ENCODE measurements at places on chromosomes 3 and 15. TPM values are rescaled to one million over a fixed set of nuclear protein-coding genes. Genes with fewer than 3 reads are reported as not detected.
A peak's percentile ranks its signal among the peaks of the same experiment; 100 is the strongest.

The ERICH6 gene
- 0.81 TPM for total RNA-seq

The CCDC54 gene
- not detected for total RNA-seq

The KLHL18 gene
- 19.4 TPM for total RNA-seq

The SV2B gene
- not detected for total RNA-seq

The AADAC gene
- total RNA-seq, result not detected

The POLQ gene
- 27.9 TPM for total RNA-seq

The SAMD7 gene
- total RNA-seq, result not detected

The TRH gene
- not detected for total RNA-seq

DNA sequence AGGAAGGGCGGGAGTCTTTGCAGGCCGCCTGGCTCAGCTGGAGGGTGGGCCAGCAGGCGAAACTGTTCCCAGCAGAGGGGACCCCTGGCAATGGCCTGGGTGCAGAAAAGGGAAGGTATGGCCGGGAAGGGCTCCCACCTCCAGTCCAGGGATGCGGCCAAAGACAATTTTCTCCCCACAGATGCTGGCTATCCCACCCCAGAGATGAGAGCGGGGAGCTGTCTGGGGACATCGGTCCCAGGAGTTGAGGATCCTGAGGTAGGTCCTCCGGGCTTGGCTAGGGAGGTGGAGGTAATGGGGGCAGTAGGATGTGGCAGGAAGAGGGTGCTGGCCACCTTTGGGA is 1.7 kb downstream of the SEMA3G start:
- DNase-seq, result no peak

- no peak for DNase-seq
Observed at GRCh38 chr3:78834910-78835309, 932.9 kb downstream of the ROBO1 start.

- DNase-seq, result no peak
Observed at GRCh38 chr3:101939361-101940049, 90.2 kb downstream of the NFKBIZ start.

- no peak for DNase-seq
Observed at GRCh38 chr3:185728630-185729336, 96.1 kb downstream of the IGF2BP2 start.

GRCh38 chr3:138400651-138401070 is 33.8 kb upstream of the ESYT3 start:
- no peak for DNase-seq

- no peak for DNase-seq
Observed at GRCh38 chr15:101376615-101377395, 81.8 kb upstream of the SNRPA1 start.

- no peak for DNase-seq
Observed at GRCh38 chr3:170656284-170656683, 70.4 kb upstream of the SLC7A14 start.

DNA sequence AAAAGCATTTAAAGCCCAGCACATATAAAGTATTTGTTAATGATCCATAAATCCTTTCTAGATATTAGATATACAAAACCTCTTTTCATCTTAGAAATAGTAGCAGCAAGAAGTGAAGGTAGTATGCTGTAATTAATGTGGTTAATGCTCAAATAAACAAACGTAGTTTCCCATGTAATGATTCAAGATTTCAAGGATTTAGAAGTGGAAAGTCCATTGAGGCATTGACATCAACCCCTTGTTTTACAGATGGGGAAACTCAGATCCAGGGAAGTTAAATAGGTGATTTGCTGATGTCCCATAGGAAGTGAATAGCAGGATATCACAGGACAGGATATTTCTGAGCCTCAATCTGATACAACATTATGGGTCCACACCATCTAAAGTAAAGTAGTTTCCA is 47.2 kb downstream of the TSC22D2 start:
- no peak for DNase-seq

GRCh38 chr3:9583792-9584191 is 30.2 kb upstream of the LHFPL4 start:
- no peak for DNase-seq

DNA sequence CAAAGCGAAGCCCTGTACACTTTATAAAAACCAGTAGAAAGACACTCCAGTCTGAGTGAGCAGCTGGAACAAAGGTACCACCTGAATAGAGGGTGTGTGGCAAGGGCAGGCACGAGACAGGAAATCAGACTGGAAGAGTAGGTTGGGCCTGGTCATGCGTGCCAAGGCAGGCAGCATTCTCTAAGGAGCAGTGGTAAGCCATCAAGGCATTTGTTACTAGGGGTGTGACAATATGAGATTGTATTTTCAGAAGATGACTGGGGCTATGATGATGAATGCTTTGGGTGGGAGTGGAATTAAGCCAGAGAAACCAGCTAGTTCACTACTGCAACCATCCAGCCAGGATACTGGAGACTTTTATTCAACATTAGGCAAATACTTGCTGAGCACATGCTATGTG is 5.0 kb downstream of the JMJD7 start:
- no peak for DNase-seq

GRCh38 chr15:81785181-81785580 is 260.6 kb downstream of the MEX3B start:
- no peak for DNase-seq

DNA sequence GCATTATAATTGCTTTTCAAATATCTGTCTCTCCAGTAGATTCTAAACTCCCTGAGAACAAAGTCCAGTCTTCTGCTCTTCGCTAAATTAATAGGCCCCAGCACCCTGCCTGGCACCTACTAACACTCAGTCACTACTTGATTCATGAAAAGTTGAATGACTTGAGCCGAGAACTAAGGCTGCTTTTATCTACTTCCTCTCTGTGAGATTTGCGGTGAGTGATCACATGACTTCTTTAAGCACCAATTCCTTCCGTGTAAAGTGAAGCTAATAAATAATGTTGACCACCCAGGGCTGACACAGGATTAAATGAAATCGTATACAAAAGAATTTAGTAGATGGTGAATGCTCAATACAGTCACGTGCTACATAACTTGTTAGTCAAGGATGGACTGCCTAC is 44.6 kb upstream of the PGPEP1L start:
- no peak for DNase-seq

DNA sequence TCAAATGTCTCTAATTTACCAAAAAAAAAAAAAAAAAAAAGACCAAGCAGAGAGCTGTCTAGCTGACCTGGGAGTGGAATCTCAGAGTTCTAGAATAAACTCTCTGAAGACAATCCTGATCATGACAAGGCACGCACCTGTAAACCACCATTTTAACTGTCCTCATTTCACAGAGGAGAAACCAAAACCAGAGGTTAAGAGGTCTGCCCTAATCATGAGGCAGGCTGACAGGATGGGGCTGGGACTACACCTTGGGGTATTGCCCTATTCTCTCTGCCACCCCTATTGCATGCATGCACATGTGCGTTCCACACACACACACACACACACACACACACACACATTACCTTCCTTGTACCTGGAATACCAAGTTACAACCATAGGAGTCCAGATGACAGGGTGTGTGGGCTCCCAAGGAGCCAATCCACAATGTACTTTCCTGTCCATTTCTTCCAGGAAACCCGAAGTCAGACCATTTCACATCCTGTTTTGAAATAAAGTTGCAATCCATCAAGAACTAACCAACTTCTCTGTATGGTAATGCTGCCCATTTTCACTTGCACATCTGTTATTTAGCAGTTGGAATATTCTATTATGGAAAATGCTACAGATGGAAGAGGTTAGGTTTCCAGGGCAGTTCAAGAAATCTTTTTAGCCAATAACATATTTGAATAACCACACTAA is 34.6 kb downstream of the HSPBAP1 start:
- DNase-seq, result no peak

DNA sequence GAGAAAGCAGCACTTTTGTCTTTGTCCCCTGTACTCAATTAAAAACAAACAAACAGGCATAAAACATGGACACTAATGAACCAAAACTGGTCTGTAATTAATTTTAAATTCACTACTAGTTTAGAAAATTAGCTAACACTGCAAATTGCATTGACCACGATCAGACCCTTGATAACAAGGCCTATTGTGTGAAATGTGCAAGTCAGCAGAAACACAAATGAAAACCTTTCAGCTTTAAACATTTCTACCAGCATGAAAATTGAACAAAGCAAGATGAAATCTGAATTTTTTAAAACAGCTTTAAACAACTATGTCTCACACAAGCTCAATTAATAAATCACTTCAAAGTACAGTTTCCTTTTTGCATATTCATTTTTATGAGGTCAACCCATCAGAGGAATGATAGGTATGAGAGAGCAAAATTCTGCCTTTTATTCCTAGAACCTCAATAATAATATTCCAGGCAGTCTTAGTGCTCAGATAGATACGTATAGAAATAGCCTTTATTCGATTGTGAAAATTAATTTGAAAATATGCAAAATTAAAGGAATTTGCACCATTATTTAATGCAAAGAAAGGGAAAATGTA is 27.0 kb upstream of the CHMP2B start:
- no peak for DNase-seq

GRCh38 chr15:48415036-48415886 is 84.0 kb downstream of the DUT start:
- no peak for DNase-seq

GRCh38 chr3:13174803-13175135 is 101.5 kb upstream of the IQSEC1 start:
- DNase-seq, result no peak

DNA sequence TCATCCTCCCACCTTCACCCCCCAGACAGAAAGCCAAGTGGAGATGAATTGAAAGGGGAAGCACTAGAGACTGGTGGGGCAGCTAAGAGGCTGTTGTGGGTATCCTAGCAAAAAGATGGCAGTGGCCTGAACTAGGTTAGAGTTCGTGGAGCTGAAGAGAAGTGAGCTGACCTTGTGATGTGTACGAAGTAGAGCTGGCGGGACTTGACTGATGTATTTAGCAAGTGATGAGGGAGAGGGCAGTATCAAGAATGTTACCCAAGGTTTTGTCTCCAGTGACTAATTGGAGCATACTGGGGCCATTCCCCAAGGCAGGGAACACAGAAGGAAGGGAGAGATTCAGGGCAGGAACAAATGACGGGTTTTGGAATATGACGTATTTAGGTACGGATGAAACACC is 50.0 kb upstream of the CP start:
- no peak for DNase-seq

DNA sequence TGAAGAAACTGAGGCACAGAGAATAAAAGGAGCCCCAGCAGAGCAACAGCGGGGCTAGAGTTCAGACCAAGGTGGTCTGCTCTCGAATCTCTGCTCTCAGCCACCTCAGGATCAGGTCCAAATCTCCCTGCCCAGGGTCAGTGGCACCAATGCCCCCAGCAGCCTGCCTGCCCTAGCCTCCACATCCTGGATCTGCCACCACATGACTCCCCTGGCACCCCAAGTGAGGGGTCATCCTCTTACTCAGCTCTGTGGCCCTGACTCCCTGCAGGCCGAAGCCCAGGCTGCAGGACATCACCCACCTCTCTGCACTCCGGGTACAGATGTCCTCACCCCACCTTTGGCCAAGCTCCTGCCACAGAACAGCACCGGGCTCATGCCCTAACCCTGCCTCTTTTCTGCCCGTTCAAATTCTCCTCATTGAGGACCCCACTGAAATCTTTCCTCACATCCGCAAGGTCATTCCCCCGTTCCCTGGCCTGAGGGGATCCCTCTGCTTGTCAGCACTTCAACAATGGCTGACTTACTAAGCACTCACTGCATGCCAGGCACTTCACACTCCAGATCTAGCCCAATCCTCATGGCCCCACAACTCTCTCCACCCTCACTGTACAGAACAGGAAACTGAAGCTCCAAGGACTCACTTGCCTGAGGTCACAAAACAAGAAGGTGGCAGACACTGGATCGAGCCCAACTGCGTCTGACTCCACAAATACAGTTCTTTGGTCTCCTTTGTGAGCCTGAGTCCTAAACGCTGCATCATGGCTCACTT is 4.3 kb downstream of the PPIB start:
- DNase-seq, result no peak

GRCh38 chr15:39434751-39435238 is 146.1 kb upstream of the THBS1 start:
- no peak for DNase-seq

DNA sequence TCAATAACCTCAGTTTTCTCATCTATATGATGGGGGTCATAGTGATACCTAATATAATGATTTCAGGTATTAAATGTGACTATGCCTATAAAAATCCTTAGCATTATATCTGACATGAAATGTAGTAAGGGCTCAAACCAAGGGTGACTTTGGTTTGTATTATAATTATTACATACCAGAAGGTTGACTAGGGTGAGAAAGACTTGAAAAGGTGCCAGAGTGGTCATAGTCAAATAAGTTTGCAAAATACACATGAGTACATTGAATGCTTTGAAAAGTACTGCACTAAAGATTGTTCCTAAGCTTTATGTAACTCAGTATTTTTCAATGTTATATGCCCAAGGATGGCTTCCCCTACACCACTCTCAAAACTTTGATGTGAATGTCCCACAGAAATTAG is 297.2 kb downstream of the ARPP21 start:
- no peak for DNase-seq

GRCh38 chr15:39094116-39094515 is 486.8 kb upstream of the THBS1 start:
- no peak for DNase-seq

- DNase-seq, result peak; percentile 46
Observed at GRCh38 chr3:14780927-14781507, 37.7 kb upstream of the FGD5 start.

- peak; percentile 32 for DNase-seq
Observed at GRCh38 chr3:114155370-114155821, 23.5 kb downstream of the DRD3 start.

DNA sequence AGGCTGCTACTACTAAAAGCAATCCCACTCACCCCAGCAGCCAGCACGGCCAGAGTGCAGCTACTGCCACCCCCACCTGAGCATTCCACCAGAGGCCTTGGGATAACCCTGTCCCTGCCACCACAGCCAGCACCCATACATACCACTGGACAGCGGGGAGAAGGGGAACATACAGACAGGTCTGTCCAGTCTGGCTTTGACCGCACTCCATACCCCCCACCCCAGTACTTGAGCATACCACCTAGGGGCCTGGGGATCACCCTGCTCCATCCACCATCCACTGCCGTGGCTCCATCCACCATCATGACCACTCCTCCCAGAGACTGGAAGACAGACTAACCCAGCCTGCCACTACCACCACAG is 210.1 kb downstream of the ATP8B4 start:
- DNase-seq, result no peak

DNA sequence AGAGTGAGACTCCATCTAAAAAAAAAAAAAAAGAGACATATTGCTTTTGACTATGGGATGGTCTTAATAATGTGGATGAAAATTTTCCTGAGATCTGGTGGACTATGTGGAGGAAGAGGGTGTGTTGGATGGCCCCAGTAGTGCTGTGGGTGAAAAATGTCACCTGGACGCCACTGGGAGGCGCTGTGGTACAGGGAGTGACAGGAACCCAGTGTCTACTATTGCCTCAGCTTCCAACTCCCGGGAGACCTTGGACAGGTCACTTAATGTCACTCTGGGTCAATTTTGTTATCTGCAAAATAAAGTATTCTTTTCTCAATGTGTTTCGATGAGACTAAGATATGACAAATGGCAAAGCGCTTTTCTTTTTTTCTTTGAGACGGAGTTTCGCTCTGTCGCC is 27.7 kb upstream of the DCP1A start:
- peak; percentile 66 for DNase-seq
